Muscle of leg (tissue), 16 donors: ENCODE measurements at places on chromosomes 5 and 9. TPM values are rescaled to one million over a fixed set of nuclear protein-coding genes. Genes with fewer than 3 reads are reported as not detected.
A peak's percentile ranks its signal among the peaks of the same experiment; 100 is the strongest.

The DRD1 gene
- under 0.01 TPM for total RNA-seq

DNA sequence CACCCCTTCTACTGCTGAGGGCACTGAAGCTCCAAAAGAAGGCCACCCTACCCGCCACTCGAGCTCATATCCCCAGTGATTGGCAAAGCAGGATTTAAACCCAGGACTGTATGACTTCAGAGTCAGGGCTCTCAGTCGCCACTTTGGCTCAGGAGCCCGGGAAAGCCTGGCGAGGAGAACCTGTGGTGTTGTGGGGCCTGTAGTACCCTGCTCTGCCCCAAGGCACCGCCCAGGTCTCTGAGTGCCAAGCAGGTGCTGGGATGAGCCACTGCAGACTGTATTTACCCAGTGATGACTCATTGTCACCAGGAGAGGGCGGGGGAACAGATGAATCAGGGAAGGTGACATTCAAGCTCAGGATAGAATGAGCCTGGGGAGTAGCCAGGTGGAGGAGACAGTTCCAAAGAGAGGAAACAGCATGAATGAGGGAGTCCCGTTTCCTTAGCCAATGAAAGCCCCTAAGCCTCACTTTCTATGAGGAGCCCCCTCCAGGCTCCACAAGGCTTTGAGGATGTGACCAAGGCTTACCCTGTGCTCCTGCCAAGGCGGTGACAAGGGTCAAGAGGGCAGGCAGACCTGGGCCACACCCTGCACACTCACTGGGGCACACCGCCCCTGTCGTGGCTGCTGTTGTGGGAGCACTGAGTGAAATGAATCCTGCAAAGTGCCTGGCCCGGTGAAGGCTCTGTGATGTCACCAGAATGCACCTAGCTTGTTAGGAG lies 17.8 kb upstream of the DPM2 start:
- no peaks in the 10 kb centered on the region for H3K27me3 ChIP-seq
- peak overlapping the region; percentile 51 for H3K27ac ChIP-seq
- peaks cover 24% of the 10 kb centered on the region for H3K4me1 ChIP-seq
- no peak overlapping the region for H3K4me3 ChIP-seq
- no peaks in the 10 kb centered on the region for H3K36me3 ChIP-seq

The REXO4 gene
- 26.2 TPM for total RNA-seq

DNA sequence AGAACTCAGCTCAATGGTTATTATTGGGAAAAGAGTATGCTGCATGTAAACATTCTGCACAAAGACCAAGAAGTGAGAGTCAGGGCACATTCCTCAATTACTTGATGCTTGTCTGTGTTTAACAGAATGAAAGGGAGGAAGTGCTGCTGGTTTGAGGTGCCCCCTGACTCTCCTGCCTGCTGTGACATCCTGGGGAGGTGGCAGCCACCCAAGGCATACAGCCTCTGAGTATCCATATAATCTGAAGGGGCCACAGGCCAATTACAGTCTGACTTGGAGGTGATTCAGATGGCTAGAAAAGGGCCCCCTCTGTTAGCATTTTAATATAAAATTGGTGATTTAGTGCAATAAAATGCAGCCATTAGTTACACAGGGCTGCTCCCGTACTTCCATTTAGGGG lies 313.8 kb downstream of the ASTN2 start:
- no peak overlapping the region for H3K4me3 ChIP-seq
- no peaks in the 10 kb centered on the region for H3K36me3 ChIP-seq
- H3K4me1 ChIP-seq = no peaks in the 10 kb centered on the region
- no peaks in the 10 kb centered on the region for H3K27me3 ChIP-seq

DNA sequence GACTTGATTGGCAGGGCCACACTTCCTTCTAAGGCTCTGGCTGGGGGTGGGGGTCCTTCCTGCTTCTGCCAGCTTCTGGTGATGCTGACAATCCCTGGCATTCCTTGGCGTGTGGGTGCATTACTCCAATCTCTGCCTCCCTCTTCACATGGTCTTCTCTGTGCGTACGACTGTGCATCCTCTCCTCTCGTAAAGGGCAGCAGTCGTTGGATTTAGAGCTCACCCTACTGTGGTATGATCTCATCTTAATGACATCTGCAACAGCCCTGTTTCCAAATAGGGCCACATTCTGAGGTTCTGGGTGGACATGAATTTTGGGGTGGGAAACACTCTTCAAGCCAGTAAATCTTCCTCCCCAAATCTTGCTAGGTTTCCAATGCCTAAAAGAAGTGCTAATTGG lies 36.8 kb downstream of the ROPN1L start:
- no peak for DNase-seq
- peaks cover 19% of the 10 kb centered on the region for H3K4me1 ChIP-seq
- no peaks in the 10 kb centered on the region for H3K36me3 ChIP-seq
- no peak overlapping the region for H3K4me3 ChIP-seq
- H3K27ac ChIP-seq = no peak overlapping the region

- no peaks in the 10 kb centered on the region for H3K36me3 ChIP-seq
- DNase-seq = no peak
Observed at GRCh38 chr9:382383-382782, 167.7 kb downstream of the DOCK8 start.

GRCh38 chr5:45622365-45622764 lies 73.8 kb downstream of the HCN1 start:
- H3K27me3 ChIP-seq = no peaks in the 10 kb centered on the region
- H3K27ac ChIP-seq = no peak overlapping the region
- H3K4me1 ChIP-seq = no peaks in the 10 kb centered on the region
- DNase-seq = no peak
- no peaks in the 10 kb centered on the region for H3K36me3 ChIP-seq

The S1PR3 gene
- total RNA-seq = 14.7 TPM

GRCh38 chr5:11528720-11529119 lies 375.5 kb downstream of the CTNND2 start:
- DNase-seq = no peak
- H3K4me1 ChIP-seq = peaks cover 7% of the 10 kb centered on the region
- H3K27ac ChIP-seq = no peak overlapping the region
- H3K36me3 ChIP-seq = no peaks in the 10 kb centered on the region
- no peaks in the 10 kb centered on the region for H3K27me3 ChIP-seq

GRCh38 chr5:128546658-128547281 lies 8.7 kb upstream of the FBN2 start:
- H3K4me3 ChIP-seq = no peak overlapping the region
- H3K36me3 ChIP-seq = no peaks in the 10 kb centered on the region
- no peak overlapping the region for H3K27ac ChIP-seq
- no peaks in the 10 kb centered on the region for H3K4me1 ChIP-seq
- DNase-seq = no peak
- no peaks in the 10 kb centered on the region for H3K27me3 ChIP-seq

DNA sequence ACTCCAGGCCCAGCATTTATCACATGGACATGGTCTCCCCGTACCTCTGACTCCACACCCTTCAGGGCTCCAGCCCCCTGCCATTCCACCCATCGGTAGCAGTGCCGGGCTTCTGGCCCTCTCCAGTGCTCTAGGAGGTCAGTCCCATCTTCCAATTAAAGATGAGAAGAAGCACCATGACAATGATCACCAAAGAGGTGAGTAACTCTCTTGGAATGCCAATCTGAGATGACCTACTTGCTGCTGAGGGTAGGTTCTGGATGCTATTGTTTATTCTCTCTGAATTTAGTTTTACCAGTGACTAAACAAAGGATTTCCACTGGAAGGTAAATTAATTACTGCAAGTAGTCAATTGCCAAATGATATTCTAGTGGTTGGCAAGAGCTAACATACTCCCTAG lies 80.8 kb downstream of the TLE4 start:
- no peaks in the 10 kb centered on the region for H3K27me3 ChIP-seq
- H3K4me3 ChIP-seq = no peak overlapping the region
- no peak overlapping the region for H3K27ac ChIP-seq
- DNase-seq = no peak
- H3K4me1 ChIP-seq = no peaks in the 10 kb centered on the region
- peaks cover 8% of the 10 kb centered on the region for H3K36me3 ChIP-seq

- no peaks in the 10 kb centered on the region for H3K27me3 ChIP-seq
- H3K4me1 ChIP-seq = no peaks in the 10 kb centered on the region
- no peak for DNase-seq
Observed at GRCh38 chr5:95995962-95996489, 34.4 kb upstream of the ELL2 start.

GRCh38 chr9:93268551-93269314 lies 84.8 kb downstream of the WNK2 start:
- H3K27ac ChIP-seq = no peak overlapping the region
- no peak overlapping the region for H3K4me3 ChIP-seq
- H3K27me3 ChIP-seq = no peaks in the 10 kb centered on the region
- H3K36me3 ChIP-seq = peaks cover 15% of the 10 kb centered on the region

The CBY3 gene
- not detected for total RNA-seq

- no peak overlapping the region for H3K4me3 ChIP-seq
- H3K36me3 ChIP-seq = no peaks in the 10 kb centered on the region
- no peaks in the 10 kb centered on the region for H3K4me1 ChIP-seq
- H3K27ac ChIP-seq = no peak overlapping the region
Observed at GRCh38 chr9:79465156-79465555, 106.6 kb upstream of the TLE4 start.

GRCh38 chr5:17928581-17928981 lies 294.3 kb downstream of the TAF11L14 start:
- H3K27ac ChIP-seq = peak overlapping the region; percentile 18
- H3K4me1 ChIP-seq = no peaks in the 10 kb centered on the region
- H3K36me3 ChIP-seq = no peaks in the 10 kb centered on the region
- H3K27me3 ChIP-seq = no peaks in the 10 kb centered on the region

The PTGDS gene
- total RNA-seq = 8.4 TPM

DNA sequence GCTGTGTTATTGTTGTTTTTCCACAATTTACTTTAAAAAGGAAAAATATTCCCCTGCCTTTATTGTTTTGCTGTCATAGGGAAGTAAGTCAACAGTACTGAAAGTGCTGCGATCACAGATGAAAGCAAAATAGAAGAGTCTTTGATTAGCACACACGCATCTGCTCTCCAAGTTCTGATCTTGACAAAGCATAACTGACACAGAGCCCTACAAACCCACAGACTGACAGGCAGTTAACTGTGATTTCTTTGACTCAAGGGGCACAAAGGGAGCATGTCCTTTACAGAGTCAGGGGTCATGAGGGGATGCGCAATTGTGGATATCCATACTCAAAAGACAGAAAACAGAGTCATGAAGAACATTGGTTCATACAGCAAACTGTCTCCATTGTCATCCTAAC lies 123.7 kb downstream of the SNCAIP start:
- DNase-seq = no peak
- no peak overlapping the region for H3K27ac ChIP-seq
- no peaks in the 10 kb centered on the region for H3K4me1 ChIP-seq
- H3K27me3 ChIP-seq = no peaks in the 10 kb centered on the region
- H3K36me3 ChIP-seq = no peaks in the 10 kb centered on the region
- H3K4me3 ChIP-seq = no peak overlapping the region

GRCh38 chr5:71862507-71863060 lies 143.5 kb downstream of the CARTPT start:
- H3K36me3 ChIP-seq = no peaks in the 10 kb centered on the region
- peak; percentile 31 for DNase-seq
- H3K27ac ChIP-seq = no peak overlapping the region

GRCh38 chr5:66207800-66208561 lies 63.9 kb downstream of the SREK1 start:
- DNase-seq = peak; percentile 39
- no peaks in the 10 kb centered on the region for H3K27me3 ChIP-seq
- no peak overlapping the region for H3K27ac ChIP-seq
- H3K36me3 ChIP-seq = no peaks in the 10 kb centered on the region
- no peak overlapping the region for H3K4me3 ChIP-seq

GRCh38 chr5:38602641-38603040 lies 46.2 kb upstream of the LIFR start:
- no peaks in the 10 kb centered on the region for H3K36me3 ChIP-seq
- no peak overlapping the region for H3K4me3 ChIP-seq
- H3K27me3 ChIP-seq = no peaks in the 10 kb centered on the region
- H3K27ac ChIP-seq = no peak overlapping the region
- H3K4me1 ChIP-seq = peaks cover 6% of the 10 kb centered on the region
- DNase-seq = no peak

The PCDHGA6 gene
- 3.5 TPM for total RNA-seq

GRCh38 chr5:1282131-1282992 lies 12.5 kb downstream of the TERT start:
- H3K36me3 ChIP-seq = no peaks in the 10 kb centered on the region

- DNase-seq = no peak
- H3K27ac ChIP-seq = no peak overlapping the region
- no peaks in the 10 kb centered on the region for H3K4me1 ChIP-seq
- H3K27me3 ChIP-seq = no peaks in the 10 kb centered on the region
- H3K36me3 ChIP-seq = no peaks in the 10 kb centered on the region
Observed at GRCh38 chr9:5326187-5326586, 13.5 kb downstream of the RLN1 start.

DNA sequence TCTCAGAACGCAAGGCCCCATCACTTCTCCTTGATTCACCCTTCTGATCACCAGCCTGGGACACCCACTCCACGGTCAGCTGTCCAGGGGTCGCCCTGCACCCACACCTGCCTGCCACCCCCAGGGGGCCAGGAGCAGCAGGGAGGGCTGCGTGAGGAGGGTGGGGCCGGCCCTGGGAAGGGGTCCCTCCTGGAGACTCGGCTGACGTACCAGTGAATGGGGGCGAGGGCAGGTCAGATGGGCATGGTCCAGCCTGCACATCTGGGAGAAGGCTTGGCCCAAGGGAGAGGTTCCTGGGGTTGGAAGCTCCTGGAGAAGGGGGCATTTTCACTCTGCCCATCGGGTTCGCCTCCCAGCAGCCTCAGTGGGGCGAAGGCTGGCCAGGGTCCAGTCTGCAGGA lies 21.8 kb upstream of the SARDH start:
- DNase-seq = no peak
- peaks cover 2% of the 10 kb centered on the region for H3K4me1 ChIP-seq
- no peak overlapping the region for H3K4me3 ChIP-seq
- H3K36me3 ChIP-seq = peaks cover 21% of the 10 kb centered on the region
- no peaks in the 10 kb centered on the region for H3K27me3 ChIP-seq
- no peak overlapping the region for H3K27ac ChIP-seq

The TMEFF1 gene
- 2.7 TPM for total RNA-seq

DNA sequence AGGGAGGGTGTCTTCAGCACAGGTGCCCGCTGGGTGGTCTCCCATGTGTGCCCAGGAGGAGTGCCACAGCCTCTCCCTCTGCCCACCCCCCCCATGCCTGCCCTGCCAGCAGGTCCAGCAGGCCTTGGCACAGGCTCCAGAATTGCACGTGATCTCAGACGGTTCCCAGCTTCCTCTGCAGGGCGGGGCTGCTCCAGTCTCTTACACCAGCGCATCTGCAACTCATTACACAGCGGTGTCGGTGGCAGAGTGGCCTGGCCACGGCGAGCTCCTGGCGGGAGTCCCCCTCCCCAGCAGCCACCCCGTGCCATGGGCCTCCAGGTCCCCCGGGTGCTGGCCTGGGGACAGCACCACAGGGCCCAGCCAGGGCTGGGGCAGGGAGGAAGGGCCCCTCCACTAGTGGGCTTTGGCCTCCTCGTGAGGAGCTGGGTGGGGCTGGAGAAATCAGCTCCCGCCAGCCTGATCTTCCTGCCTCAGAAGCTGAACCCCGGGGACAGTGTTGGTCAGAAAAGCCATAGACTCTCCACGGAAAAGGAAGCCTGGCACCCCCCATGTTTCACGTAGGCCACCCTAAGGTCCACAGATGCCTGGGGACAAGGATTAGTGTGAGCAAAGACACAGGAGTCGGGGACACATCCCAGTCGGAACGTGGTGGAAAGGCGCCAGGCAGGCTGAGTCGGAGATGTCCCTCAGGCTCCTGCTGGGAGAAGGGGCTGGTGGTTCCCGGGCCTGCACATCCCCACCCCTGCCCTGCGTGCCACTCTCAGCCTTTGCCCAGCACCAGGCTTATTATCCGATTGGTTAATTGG lies 40.2 kb downstream of the RXRA start:
- peak overlapping the region; percentile 88 for H3K27ac ChIP-seq
- peaks cover 77% of the 10 kb centered on the region for H3K4me1 ChIP-seq

- no peak overlapping the region for H3K27ac ChIP-seq
- H3K36me3 ChIP-seq = no peaks in the 10 kb centered on the region
- H3K4me1 ChIP-seq = peaks cover 2% of the 10 kb centered on the region
Observed at GRCh38 chr9:114606068-114606467, 5.0 kb upstream of the TMEM268 start.

- H3K4me1 ChIP-seq = peaks cover 7% of the 10 kb centered on the region
- no peak for DNase-seq
- H3K36me3 ChIP-seq = no peaks in the 10 kb centered on the region
Observed at GRCh38 chr9:110580850-110581249, 1.3 kb upstream of the SVEP1 start.

The PROB1 gene
- total RNA-seq = 18.8 TPM
